ENCODE measurements at places on chromosomes 3 and 15.
A peak's percentile ranks its signal among the peaks of the same experiment; 100 is the strongest.

- peak; percentile 61 for DNase-seq
Observed at GRCh38 chr3:49602877-49603411, 48.7 kb downstream of the BSN start.

DNA sequence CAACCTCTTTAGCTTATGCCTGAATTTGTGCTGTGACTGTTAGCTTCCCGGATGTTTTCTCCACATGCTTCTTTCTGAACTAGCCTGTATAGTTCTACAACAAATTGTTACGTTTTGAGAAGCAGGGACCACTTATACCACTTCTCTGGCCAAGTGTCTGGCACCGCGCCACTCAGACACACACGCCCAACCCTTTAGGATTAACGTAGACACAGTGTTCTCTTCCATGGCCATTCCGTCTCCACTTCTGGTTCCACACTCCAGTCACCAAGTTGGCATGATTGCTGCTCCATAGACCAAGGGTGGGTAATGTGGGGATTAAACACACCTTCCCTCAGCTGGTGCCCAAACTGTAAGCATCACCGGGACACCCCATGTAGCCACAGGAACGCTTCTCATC lies 755 bp upstream of the TMEM108 start:
- no peak for DNase-seq

DNA sequence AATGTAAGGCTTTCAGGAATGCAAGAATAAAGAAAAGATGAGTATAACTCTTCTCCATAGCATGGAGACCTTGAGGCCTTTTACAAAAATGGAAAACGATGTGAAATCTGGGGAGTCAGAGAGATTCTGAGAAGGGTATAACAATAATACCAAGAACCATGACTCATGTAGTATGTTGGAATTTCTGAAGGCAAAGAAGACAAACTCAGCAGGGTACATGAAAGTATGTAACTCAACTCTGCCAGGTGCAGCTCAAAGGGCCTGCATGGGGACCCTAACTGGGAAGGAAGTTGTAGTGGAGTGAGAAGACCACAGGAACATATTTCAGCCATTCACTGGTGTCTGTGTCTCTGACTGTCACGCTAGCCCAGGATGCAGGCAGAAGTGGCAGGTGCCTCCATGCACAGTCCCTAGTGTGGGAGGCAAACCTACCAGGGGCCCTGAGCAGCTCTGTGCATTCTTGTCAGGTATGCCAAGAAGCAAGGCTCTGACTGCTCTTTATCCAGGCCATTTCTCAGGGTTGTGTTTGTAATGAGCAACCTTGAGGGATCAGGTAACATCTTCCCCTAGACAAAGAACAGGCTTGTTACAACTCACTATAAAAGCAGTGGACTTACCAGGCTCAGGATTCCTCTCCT lies 57.2 kb downstream of the GPR156 start:
- no peak for DNase-seq

DNA sequence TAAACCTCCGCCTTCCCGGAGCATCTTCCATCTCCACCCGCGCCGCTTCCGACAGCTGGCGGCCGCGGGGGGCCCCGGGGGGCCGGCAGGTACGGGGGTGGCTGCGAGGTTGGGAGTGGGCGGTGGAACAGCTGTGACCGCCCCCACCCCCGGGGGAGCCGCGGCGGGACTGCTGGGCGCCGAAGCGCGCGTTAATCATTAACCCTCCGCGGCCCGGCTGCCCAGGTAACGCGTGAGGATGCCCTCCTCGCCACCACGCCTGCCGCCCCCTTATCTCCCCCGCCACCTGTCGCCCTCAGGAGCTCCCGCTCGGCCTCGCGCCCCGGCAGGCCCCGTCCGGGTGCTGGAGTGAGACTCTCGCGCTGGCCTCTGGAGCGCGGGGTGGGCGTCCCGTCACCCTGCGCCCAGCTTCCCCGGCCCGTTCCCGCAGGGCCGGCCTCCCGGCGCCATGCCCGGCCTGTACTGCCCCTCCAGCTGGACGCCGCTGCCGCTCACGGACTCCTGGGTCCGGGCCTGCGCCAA lies 757 bp downstream of the VWA5B2 start:
- DNase-seq: no peak

DNA sequence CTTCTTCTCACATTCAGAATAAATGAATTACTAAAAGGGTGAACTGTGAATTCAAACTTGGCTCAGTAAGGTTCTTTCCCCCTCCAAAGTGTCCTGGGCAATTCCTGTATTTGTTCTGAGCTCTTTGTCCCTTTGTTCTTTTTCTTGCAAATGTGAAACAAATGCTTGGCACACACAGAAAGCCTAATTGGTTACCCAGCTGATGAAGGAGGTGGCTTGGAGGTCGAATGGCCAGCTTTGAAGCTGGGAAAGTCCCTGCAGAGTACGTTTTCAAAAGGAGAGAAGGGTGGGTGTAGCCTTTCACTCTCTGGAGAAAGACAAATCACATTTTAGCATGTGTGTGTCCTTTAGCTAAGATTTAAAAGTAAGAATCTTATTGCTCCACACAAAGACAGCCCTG lies 154.4 kb downstream of the PEX5L start:
- DNase-seq: no peak

DNA sequence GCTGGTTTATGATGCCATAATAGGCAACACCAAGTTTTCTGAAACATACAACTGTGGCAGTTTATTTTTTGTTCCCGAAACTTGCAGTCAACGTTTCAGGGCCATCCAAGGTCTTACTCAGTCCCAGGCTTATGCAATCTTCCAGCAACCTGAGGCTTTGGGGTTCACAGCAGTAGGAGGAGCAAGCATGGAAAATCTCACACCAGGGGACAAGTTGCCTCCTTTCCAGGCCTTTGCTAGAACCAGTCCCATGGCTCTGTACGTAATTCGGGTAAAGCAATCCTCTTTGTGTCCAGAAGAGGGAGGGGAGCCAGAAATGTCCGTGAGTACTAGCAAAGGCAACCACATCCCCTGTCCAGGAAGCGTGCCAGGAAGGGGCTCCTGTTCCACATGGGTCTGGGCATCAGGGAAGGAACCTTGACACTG lies 4.7 kb upstream of the FAM240A start:
- no peak for DNase-seq

GRCh38 chr3:98612996-98613517 lies 19.6 kb upstream of the CPOX start:
- no peak for DNase-seq

GRCh38 chr3:188338086-188338485 lies 184.1 kb downstream of the LPP start:
- DNase-seq: no peak

GRCh38 chr15:70584838-70585706 lies 178.3 kb downstream of the UACA start:
- DNase-seq: peak; percentile 30

- DNase-seq: no peak
Observed at GRCh38 chr3:126850370-126851085, 132.4 kb upstream of the PLXNA1 start.

DNA sequence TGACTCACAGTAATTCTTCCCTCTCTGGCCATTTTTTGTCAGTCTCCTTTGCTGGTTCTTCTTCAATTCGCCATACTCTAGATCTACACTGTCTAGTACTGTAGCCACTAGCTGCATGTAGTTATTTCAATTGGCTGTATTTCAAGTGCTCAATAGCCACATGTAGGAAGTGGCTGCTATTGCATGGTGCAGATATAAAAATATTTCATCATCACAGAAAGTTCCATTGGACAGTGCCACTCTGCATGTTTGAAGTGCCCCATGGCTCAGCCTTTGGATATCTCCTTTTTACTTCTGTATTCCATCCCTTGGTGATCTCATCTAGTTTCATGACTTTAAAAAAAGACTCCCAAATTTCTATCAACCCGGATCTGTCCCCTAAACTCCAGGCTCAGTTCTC lies 22.1 kb downstream of the PPP2R3A start:
- DNase-seq: no peak

- no peak for DNase-seq
Observed at GRCh38 chr3:62982795-62983455, 107.7 kb upstream of the CADPS start.

DNA sequence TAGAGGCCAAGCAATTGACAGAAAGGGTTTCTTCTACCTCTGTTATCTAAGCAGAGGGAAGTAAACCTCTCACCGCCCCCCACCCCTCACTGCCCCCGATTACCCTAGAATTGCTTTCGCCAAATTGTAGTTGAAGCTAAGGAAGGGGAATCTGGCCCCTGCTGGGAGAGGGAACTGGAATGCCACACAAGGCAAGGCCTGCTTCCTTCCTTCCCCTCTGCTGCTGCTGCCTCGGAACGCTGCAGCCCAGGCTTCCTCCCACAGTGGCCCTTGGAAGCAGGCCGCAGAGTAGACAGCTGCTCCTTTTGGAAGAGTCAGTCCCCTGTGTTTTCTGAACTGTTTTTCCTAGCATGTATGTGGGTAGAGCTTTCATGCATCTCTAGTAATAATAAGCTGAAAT lies 21.6 kb downstream of the RLBP1 start:
- no peak for DNase-seq

DNA sequence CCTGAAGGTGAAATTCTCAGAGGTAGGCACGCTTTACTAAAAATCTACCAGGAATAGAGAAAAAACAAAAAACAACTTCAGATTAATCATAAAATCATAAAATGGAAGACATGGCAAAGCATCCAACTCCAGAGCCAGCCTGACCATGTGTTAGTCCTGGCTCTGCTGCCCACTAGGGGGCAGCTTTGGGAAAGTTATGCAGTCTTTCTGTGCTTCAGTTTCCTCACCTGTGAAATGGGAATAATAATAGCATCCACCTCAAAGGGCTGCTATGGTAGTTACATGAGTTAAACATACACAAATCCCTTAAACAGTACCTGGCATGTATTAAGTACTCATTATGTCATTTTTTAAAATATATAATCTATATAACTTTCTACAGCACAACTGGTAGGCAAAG lies 52.3 kb downstream of the WNT5A start:
- DNase-seq: no peak

DNA sequence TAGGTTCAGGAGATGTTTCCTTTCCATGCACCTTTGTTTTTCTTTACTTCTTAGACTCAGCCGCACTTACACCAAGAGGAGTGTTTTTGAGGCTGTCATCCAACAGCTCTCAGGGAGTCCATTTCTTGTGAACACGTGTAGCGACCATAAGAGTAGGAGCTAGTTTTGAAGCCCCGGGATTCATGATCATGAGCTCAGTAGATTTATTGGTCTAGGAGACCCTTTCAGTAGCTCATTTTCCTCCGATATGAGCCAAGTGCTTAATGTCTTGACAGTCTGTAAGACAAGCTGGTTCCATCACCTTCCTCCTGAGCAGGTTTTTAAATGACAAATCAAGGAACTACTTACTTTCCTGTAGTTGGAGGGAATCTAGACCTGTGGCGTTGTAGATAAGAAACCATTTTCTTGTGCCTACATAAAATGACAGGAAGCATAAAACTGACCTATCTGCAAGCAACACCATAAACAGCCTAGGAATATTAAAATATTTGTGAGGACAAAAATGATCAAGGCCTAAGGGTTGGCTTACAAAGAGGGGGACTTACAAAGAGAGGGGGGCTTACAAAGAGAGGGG lies 172.6 kb upstream of the BHLHE40 start:
- no peak for DNase-seq

GRCh38 chr3:39752751-39753150 lies 56.7 kb upstream of the MYRIP start:
- no peak for DNase-seq

GRCh38 chr3:51381333-51381705 lies 3.8 kb upstream of the MANF start:
- DNase-seq: no peak

DNA sequence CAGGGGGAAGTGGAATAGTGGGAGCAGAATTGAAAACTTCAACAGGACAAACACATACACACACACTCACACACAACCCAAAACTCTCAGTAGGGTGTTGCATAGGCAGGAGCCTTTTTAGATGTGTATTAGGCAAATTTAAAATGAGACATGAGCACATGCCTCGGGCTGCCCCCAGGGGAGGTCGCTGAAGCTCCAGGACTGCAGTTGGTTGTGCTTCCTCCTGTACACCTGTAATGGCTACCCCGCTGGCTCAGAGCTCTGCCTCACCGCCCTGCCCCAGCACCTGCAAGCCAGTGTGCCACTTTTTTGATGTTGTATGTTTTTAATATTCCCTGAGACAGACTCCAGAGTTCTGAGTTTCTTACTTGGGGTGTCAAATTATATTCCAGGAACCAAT lies 303.4 kb upstream of the NR2E3 start:
- no peak for DNase-seq

DNA sequence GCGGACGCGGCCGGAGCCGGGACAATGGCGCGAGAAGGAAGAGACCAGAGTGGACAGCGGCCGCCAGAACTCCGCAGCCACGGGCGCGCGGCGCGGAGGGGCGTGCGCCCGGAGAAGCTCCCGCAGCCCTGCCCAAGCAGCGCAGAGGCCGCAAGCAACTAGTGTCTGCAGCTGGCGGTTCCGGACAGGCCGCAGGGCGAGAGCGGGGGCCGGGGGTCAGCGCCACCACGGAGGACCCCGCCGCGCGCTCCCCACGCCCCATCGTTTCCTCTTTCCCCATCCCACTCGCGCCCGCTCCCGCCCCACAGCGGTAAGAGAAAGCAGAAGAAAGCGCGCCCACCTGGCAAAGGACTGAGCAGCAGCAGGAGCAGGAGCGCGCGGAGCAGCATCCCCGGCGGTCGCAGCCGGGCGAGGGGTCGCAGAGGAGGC lies 440 bp downstream of the PRTG start:
- DNase-seq: no peak

- no peak for DNase-seq
Observed at GRCh38 chr3:153980252-153980590, 141.0 kb upstream of the ARHGEF26 start.

- no peak for DNase-seq
Observed at GRCh38 chr3:156948402-156949210, 122.5 kb downstream of the LEKR1 start.

- DNase-seq: no peak
Observed at GRCh38 chr3:5480190-5480589, 292.7 kb downstream of the EDEM1 start.

GRCh38 chr15:40543082-40543481 lies 21.8 kb downstream of the CCDC32 start:
- DNase-seq: no peak

GRCh38 chr3:172225215-172225707 lies 185.9 kb downstream of the FNDC3B start:
- no peak for DNase-seq

Data from CD4-positive, alpha-beta T cell treated with Interleukin-21 for 1 hour (primary cell).